ENCODE measurements at places on chromosomes 3 and 15.

- no peak for DNase-seq
Measured at GRCh38 chr3:188584958-188585689, 431.2 kb downstream of the LPP start.

GRCh38 chr3:146491303-146491702 is 21.9 kb upstream of the PLSCR2 start:
- DNase-seq = no peak

GRCh38 chr3:2458816-2459215 is 360.1 kb downstream of the CNTN4 start:
- no peak for DNase-seq

GRCh38 chr3:171260899-171261298 is 199.3 kb downstream of the TNIK start:
- DNase-seq = no peak

DNA sequence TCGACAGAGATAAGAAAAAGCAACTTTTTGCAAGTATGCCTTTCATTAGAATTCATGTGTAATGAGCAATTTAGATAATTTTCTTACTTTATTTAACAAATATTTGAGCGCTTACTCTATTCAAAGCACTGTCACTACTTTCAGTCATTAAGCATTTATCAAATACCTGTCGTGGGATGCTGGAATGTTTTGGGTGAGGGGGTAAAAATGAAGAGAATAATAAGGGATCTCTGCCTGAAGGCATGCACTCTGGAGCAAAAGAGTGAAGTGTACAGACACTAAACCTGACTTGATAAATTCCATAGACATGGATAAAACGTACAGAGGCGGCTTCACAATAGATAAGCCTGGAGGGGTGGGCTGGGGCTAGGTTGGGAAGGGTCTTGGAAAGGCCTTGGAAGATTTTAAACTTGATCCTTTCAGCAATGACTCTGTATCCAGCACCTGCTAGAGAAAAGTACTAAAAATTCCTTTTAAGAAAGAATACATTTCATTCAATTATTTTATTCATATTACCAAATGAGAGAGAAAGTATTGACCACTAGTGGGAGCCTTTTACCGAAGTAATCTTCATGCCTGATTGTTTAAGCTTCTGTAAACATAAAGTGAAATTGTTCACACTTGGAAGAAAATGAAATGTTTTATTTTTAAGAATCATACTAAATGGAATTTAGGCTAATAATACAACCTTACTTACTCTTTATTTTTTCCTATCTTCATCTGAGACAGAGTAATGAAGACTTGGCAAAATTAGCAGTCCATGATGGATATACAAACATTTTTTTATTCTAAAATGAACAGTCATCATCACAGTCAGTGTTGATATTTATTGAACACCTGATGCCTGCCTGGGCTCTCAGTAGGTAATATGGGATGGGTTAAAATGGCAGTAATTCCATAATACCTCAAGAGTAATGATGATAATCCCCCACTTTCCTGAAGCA is 113.2 kb downstream of the PPP2R3A start:
- DNase-seq = peak; percentile 6

GRCh38 chr15:36936613-36937012 is 163.7 kb downstream of the MEIS2 start:
- DNase-seq = no peak

DNA sequence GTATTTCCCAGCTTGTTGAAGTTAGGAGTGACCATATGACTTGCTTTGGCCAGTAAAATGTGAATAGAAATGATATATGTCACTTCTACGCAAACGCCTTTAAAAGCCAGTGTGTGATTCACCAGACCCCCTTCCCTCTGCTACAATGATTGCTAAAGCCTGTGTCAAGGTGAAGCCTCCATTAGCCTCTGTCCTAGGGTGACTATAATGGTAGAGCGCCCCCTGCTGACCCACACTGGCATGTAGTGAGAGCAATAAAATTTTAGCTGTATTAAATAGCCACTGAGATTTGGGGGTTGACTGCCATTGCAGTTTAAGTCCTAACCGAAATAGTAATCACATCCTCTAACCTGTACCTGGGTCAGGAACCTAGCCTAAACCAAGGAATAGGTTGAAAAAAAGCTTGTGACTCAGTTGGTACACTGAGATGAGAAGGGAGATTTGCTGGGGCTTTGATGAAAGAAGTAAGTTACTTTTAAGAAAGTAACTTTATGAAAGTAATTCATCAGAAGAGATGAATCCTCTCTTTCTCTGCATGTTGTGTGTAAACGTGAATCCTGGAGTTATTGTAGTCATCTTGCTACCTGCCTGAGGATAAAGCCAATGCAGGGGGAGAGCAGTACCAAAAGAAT is 52.6 kb downstream of the GTF2E1 start:
- DNase-seq = peak; percentile 18

GRCh38 chr3:52889901-52890300 is 7.4 kb downstream of the STIMATE start:
- DNase-seq = no peak

DNA sequence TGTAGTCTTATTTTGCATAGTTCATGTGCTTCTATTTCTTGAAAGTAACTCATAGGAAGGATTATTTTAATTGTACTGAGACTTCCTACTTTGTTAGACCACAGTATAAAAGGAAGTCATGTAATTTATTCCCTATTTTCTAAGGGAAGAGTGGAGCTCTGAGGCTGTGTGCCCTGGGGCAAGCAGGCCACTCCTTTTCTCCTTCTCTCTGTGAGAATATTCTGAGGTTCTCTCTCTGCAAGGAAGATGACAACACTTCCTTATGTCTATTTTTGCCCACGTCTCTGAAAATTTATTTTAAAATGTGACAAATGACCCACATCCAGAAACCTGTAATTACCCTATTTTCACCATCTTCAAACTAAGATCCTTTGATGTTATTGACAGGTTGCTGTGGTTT is 11.0 kb downstream of the KCTD6 start:
- no peak for DNase-seq

- no peak for DNase-seq
Measured at GRCh38 chr15:88982304-88982945, 69.2 kb upstream of the MFGE8 start.

DNA sequence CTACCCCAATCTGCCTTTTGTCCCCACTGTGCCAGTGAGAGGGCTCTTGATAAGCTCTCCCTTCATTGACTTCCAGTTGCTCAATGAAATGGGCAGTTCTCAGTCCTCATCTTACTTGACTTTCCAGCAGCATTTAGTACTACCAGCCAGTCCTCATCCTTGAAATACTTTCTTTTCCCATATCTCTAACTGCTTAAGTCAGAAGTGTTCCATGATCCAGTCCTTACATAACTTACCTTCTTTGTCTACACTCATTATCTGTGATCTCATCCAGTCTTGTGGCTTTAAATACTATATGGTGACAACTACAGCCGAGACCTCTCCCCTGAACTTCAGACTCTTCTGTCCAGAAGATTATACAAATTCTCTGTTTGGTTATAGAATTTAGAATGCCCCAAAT is 28.7 kb downstream of the RARRES1 start:
- no peak for DNase-seq

DNA sequence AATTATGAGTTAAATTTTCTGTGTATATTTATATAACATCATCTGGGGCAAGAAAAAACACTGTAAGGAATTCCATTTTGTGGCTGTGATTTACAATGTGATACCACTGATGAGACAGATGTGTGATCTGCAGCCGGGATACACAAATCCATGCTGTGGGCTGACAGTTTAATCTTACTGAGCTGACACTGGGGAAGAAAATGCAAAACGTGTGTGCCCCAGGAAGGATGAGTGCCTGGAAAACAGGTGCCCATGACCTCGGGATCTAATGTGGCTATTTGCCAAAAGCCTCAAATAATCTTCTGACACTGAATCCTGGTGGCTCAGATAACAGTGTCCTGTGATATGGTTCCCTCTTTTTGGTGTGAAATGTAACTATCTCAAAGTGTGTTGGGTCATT is 10.5 kb downstream of the MYRIP start:
- no peak for DNase-seq

All from NCI-H774 (cell line).